GM13977 (cell line): ENCODE measurements at places on chromosomes 3 and 15.
A peak's percentile ranks its signal among the peaks of the same experiment; 100 is the strongest.

DNA sequence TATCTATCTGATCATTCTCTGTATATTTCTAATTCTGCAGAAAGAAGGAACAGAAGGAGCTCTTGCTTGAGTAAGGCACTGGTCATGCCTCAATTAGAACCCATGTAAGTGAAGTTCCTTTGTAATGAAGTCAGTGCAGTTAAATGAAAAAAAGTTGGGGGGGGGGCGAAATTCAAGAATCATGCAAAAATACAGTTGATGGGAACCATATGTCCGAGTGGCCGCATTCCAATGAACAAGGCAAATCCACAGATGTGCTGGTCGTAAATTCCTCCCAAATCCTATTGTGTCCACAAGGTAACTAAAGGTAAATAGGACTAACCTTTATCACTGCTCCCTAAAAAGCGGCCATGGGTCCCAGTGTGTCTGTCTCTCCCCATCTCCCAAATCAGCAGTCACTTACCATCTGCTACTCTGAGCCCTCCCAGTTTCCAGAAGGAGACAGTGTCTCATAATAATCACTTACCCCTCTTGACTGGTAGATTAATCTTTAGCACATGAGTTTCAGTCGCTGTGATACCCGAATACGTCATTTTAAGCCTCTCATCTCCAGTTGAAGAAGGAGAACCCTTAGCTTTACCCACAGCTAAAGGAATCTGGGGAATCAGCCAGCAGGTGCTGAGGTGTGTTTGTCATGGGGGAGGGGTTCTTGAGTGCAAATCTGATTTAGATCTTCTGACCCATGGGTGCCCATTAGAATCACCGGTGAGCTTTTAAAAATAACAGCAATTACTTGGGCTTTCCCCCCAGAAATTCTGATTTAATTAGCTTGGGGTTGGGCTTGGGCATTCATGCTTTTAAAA, 56.3 kb upstream of the EPHB3 start:
- DNase-seq: no peak

GRCh38 chr3:70108072-70108471, 108.5 kb downstream of the SAMMSON start:
- DNase-seq: peak; percentile 10

GRCh38 chr15:45326741-45327140, 51.6 kb downstream of the GATM start:
- DNase-seq: no peak

GRCh38 chr3:62587169-62587568, 213.8 kb upstream of the FEZF2 start:
- no peak for DNase-seq

DNA sequence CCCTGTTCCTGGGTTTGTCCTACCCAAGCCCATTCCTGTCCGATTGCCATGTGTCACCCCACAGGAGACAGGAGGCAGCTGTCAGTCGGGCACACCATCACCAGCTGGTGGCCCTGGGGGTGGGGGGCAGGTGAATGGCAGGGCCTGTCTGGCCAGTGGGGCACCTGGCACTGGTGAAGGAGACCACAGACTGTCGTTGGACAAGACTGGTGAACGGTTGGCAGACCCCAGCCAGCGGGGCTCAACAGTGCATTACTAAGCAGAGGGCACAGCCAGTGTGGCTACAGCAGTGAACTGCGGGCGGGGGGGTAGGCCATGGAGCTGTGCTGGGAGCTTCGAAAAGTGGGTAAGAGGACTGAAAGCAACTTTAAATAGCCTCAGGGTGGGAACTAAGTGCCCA, 2.1 kb downstream of the SEMA7A start:
- no peak for DNase-seq

GRCh38 chr3:78834910-78835309, 932.9 kb downstream of the ROBO1 start:
- DNase-seq: no peak

GRCh38 chr15:28986108-28986507, 100.3 kb downstream of the APBA2 start:
- no peak for DNase-seq

GRCh38 chr3:108862865-108863798, 40.5 kb downstream of the TRAT1 start:
- DNase-seq: peak; percentile 29
